Kidney epithelial cell (primary cell): ENCODE measurements at places on chromosomes 2 and 18. TPM values are rescaled to one million over a fixed set of nuclear protein-coding genes. Genes with fewer than 3 reads are reported as not detected.

DSG2 gene
- total RNA-seq = 154 and 155 TPM in 2 replicates

SRD5A2 gene
- total RNA-seq = under 0.01 and 0.17 TPM in 2 replicates

TMEM169 gene
- total RNA-seq = 3.8 and 4.6 TPM in 2 replicates

SP5 gene
- total RNA-seq = 0.62 TPM in 1 of 2 replicates, not detected in the other

PAX8 gene
- 118 and 142 TPM in 2 replicates for total RNA-seq

PCARE gene
- total RNA-seq = not detected in 2 replicates

PLCL1 gene
- 0.08 and 0.14 TPM in 2 replicates for total RNA-seq

DPYSL5 gene
- total RNA-seq = 1.3 and 2.1 TPM in 2 replicates

EPB41L3 gene
- total RNA-seq = 37.4 and 43.0 TPM in 2 replicates

MYOM1 gene
- 0.04 and 0.34 TPM in 2 replicates for total RNA-seq

HOXD8 gene
- total RNA-seq = 18.1 and 22.5 TPM in 2 replicates

DOCK10 gene
- total RNA-seq = 1.2 and 5.0 TPM in 2 replicates

FSIP2 gene
- 0.75 and 0.96 TPM in 2 replicates for total RNA-seq

SLC38A11 gene
- 0.46 TPM in 1 of 2 replicates, not detected in the other for total RNA-seq
